ENCODE measurements at places on chromosomes 3 and 15.

- no peak for DNase-seq
Observed at GRCh38 chr3:150797155-150797554, 34.2 kb upstream of the SIAH2 start.

- no peak for DNase-seq
Observed at GRCh38 chr15:62903437-62903836, 139.1 kb upstream of the TPM1 start.

GRCh38 chr3:48425281-48425812 is 4.5 kb downstream of the PLXNB1 start:
- DNase-seq = no peak

- DNase-seq = no peak
Observed at GRCh38 chr3:853489-853888, 239.3 kb upstream of the CNTN6 start.

Data from stimulated activated CD4-positive, alpha-beta T cell treated with anti-CD3 and anti-CD28 coated beads, Interleukin-15, amount 100 ng/mL, for 24 hours (primary cell).